ENCODE measurements at places on chromosomes 7 and 10. TPM values are rescaled to one million over a fixed set of nuclear protein-coding genes. Genes with fewer than 3 reads are reported as not detected.

The ACSM6 gene
- not detected for total RNA-seq

The KCNH2 gene
- 1.3 TPM for total RNA-seq

The RRP12 gene
- total RNA-seq: 30.0 TPM

The TTYH3 gene
- 55.0 TPM for total RNA-seq

The PIK3CG gene
- 8.6 TPM for total RNA-seq

The TEX47 gene
- total RNA-seq: not detected

The GJD4 gene
- total RNA-seq: not detected

The ZNF22 gene
- total RNA-seq: 24.5 TPM

The CLDN3 gene
- total RNA-seq: 180 TPM

The PRPS1L1 gene
- total RNA-seq: not detected

The NPC1L1 gene
- total RNA-seq: 0.88 TPM

The NODAL gene
- not detected for total RNA-seq

The ADCYAP1R1 gene
- total RNA-seq: not detected

The ZCWPW1 gene
- total RNA-seq: 3.0 TPM

The TWIST1 gene
- 1.3 TPM for total RNA-seq

The HMX3 gene
- total RNA-seq: not detected

The PLCE1 gene
- 8.7 TPM for total RNA-seq

The MBL2 gene
- total RNA-seq: not detected

The MMP21 gene
- 0.13 TPM for total RNA-seq

The VAX1 gene
- not detected for total RNA-seq

The CLRN3 gene
- total RNA-seq: 9.4 TPM

The STEAP1B gene
- total RNA-seq: 0.79 TPM

The NPY gene
- total RNA-seq: not detected

The CYP2E1 gene
- 2.9 TPM for total RNA-seq

The CPEB3 gene
- total RNA-seq: 7.4 TPM

The CHST3 gene
- total RNA-seq: 31.5 TPM

The KCND2 gene
- 0.19 TPM for total RNA-seq

The RSPH10B gene
- total RNA-seq: 0.79 TPM

The ACTR1A gene
- 74.2 TPM for total RNA-seq

The POLR1F gene
- total RNA-seq: 13.3 TPM

The FAM237B gene
- not detected for total RNA-seq

The ANKRD1 gene
- not detected for total RNA-seq

The EPHA1 gene
- 22.3 TPM for total RNA-seq

The PLEKHA1 gene
- 168 TPM for total RNA-seq

The DNAJC30 gene
- total RNA-seq: 15.0 TPM

The SPDYE2B gene
- not detected for total RNA-seq

The CFAP70 gene
- 6.0 TPM for total RNA-seq

The ITPRID1 gene
- not detected for total RNA-seq

The CALCR gene
- total RNA-seq: 5.3 TPM
